Stimulated activated CD4-positive, alpha-beta T cell treated with anti-CD3 and anti-CD28 coated beads, Interleukin-1b, Interleukin-23, amount 100 ng/mL, for 48 hours (primary cell): ENCODE measurements at places on chromosomes 1 and 21.

GRCh38 chr1:99252630-99253029 lies 11.7 kb upstream of the PLPPR4 start:
- no peak for DNase-seq

- no peak for DNase-seq
Observed at GRCh38 chr1:26067432-26067911, at the start of gene TRIM63. TSS of gene TRIM63 (minus strand) at chr1:26067630. CDS start at chr1:26067494, 136 bp downstream.

- DNase-seq: no peak
Observed at GRCh38 chr1:212451416-212452322, 18.9 kb downstream of the NENF start.

GRCh38 chr21:35575280-35575915 lies 484.9 kb downstream of the SETD4 start:
- DNase-seq: no peak

GRCh38 chr21:32021319-32021994 lies 148.6 kb downstream of the HUNK start:
- DNase-seq: no peak

GRCh38 chr1:7620196-7620595 lies 150.9 kb upstream of the VAMP3 start:
- no peak for DNase-seq

DNA sequence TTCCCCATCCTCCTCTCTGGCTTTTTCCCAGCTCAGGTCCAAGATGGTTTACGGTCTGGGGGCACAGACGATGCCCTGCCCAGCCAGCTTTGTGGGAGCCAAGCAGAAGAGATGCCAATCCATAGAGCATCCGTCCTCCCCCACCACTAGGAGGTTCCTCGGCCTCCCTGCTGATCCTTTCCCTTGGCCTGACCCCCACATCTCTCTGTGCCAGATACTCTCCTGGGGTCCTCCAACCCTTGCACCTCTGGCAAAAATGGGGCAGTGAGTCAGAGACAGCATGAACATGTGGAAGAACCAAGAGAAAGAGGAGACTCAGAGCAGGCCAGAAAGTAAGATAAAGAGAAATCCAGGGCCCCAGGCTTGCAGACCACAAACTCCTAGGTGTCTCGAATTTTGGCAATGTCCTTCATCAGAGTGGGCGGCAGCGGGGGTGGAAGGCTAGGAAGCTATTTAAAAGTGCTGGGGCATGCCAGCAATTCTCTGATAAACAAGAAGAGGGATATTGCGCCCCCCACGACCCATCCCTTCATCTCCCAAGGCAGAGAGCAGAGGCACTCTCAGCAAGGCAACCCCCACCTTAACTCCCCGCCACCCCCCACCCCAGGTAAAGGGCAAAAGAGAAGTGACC lies 11.4 kb downstream of the BLACAT1 start:
- no peak for DNase-seq

DNA sequence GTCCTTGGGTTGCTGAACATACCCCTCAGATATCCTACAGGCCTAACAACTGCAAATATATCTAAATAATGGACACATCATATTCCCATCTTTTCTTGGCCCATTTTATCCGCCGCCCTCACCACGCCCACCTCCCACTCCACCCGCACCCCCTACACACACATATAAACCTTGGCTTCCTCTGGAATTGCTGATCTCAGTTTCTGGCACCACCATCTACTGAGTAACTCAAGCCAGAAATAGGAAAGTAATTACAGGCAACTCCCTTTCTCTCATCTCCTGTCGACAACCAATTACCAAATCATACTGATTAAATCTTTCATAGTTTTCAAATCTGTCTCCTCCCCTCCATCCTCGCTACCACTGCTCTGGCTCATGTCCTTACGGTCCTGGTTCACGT lies 4.7 kb downstream of the RGS8 start:
- no peak for DNase-seq

DNA sequence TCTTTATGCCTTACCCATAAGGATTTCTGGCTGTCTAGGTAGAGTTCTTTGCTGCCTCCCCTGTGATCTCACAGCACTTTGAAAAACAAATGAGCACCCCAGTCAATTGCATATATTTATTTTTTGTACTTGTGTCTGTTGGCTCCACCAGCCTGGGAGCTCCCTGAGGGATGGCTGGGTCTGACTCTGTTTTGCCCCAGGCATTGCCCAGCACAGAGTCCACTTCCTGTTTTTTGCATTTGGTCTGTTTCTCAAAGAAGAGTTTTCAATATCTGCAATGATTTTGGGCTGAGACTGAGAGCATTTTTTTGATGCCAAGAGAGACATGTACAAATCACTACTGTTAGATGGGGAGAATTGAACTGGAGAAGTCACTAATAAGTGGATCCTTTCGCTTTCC lies 125.0 kb downstream of the FOXD2 start:
- DNase-seq: no peak

GRCh38 chr1:78369546-78369945 lies 121.2 kb upstream of the PTGFR start:
- no peak for DNase-seq

- DNase-seq: no peak
Observed at GRCh38 chr1:30615816-30616590, 107.4 kb downstream of the MATN1 start.

DNA sequence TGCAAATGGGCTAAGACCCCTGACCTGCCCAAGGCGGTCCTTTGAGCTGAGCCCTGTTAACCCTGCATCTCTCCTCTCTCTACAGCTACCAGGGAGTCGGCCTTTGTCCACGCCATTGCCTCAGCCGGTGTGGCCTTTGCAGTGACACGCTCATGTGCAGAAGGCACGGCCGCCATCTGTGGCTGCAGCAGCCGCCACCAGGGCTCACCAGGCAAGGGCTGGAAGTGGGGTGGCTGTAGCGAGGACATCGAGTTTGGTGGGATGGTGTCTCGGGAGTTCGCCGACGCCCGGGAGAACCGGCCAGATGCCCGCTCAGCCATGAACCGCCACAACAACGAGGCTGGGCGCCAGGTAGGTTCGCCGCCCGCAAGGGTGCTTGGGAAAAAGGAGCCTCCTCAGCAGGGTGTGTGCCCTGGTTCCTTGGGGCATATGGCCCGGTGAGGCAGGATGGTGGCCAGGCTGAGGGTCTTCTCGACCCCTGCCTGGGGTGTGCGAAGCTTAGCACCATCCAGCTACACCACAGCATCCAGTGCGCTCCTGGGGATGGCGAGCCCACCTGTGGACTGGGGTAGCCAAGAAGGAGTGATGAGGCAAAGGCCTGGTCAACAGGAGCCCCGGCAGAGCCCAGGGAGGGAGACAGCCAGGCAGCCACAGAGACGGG lies 31.8 kb upstream of the ARF1 start:
- DNase-seq: no peak

DNA sequence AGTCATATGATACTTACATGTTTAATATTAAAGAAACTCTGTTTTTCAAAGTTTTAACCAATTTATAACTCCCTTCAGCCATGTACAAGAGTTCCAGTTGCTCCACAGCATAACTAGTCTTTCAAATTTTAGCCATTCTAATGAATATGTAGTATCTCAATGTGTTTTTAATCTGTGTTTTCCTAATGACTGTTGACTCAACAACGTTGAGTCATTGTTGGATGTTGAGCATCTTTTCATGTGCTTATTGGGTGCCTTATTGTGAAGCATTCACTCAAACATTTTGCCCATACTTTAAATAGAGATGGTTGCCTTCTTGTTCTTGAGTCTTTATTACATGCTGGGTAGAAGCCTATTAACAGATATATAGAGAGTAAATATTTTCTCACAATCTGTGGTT lies 240.2 kb upstream of the LYPLAL1 start:
- DNase-seq: no peak

DNA sequence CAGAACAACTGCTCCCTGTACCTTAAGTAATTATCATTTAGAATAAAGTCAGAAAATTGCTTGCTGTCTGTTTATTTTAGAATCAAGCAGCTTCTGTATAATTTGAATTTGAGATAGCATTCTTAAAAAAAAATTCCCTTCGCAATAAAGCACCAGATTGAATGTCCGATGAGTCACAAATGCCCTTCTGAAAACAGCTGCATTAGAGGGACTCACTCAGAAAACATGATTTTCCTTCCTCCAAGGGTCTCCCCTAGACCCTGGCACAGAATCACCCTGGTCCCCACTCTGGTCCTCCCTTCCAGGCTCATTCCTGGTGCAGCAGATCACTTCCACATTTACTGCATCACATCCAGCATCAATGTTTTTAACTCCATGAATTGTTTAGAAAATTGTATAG lies 471.1 kb upstream of the VAMP3 start:
- no peak for DNase-seq

- no peak for DNase-seq
Observed at GRCh38 chr1:28535180-28535579, 17.7 kb upstream of the TRNAU1AP start.

- no peak for DNase-seq
Observed at GRCh38 chr1:109396871-109397580, 692 bp downstream of the SORT1 start.

GRCh38 chr21:29449306-29449950 lies 150.7 kb downstream of the BACH1 start:
- DNase-seq: no peak

DNA sequence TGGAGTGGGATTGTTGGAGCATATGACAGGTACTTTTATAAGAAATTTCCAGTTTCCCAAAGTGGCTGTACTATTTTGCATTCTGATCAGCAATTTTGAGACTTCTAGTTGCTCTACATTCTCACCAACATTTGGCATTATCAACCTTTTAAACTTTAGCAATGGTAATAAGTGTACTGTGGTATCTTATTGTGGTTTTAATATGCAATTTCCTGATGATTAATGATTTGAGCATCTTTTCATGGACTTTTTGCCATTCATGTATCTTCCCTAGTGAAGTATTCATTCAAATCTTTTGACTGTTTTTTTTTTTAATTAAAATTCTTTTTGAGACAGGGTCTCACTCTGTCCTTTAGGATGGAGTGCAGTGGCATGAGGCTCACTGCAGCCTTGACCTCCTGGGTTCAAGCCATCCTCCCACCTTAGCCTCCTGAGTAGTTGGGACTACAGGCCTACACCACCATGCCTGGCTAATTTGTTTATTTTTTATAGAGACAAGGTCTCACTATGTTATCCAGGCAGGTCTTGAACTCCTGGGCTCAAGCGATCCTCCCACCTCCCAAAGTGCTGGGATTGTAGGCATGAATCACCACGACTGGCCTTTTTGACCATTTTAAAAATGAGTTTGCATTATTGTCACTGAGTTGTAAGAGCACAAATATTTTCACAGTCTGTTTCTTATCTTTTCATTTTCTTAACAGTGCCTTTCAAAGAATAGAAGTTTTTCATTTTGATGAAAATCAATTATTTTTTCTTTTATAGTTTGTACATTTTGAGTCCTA lies 7.8 kb upstream of the SLC6A9 start:
- DNase-seq: no peak

GRCh38 chr1:178418284-178418955 lies 78.3 kb downstream of the CLEC20A start:
- no peak for DNase-seq

GRCh38 chr1:181255270-181255929 lies 166.9 kb downstream of the IER5 start:
- DNase-seq: no peak

GRCh38 chr1:168098534-168099320 lies 38.0 kb downstream of the GPR161 start:
- DNase-seq: no peak

GRCh38 chr1:119718409-119718808 lies 6.7 kb downstream of the PHGDH start:
- no peak for DNase-seq

- DNase-seq: no peak
Observed at GRCh38 chr21:45293726-45294401, 6.2 kb upstream of the POFUT2 start.

- DNase-seq: no peak
Observed at GRCh38 chr1:25106352-25106751, 126.0 kb downstream of the SYF2 start.

GRCh38 chr1:168554603-168555483 lies 11.0 kb upstream of the XCL2 start:
- DNase-seq: no peak

DNA sequence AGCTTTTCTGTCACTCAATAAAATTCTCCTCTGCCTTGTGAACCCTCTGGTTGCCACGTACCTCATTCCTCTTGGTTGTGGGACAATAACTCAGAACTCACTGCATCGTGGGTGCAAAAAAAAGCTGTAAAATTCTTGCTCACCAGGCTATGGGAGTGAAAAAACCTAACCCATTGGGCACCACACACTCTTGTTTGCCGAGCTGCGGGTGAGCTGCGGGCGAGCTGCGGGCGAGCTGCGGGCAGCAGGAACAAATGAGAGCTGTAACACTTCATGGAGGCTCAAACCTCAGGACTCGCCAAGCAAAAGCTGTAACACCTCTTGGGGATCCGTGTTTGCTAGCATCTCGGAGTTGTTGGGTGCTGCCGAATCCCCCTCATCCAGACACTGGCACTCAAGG lies 641.3 kb upstream of the CHRM3 start:
- no peak for DNase-seq

DNA sequence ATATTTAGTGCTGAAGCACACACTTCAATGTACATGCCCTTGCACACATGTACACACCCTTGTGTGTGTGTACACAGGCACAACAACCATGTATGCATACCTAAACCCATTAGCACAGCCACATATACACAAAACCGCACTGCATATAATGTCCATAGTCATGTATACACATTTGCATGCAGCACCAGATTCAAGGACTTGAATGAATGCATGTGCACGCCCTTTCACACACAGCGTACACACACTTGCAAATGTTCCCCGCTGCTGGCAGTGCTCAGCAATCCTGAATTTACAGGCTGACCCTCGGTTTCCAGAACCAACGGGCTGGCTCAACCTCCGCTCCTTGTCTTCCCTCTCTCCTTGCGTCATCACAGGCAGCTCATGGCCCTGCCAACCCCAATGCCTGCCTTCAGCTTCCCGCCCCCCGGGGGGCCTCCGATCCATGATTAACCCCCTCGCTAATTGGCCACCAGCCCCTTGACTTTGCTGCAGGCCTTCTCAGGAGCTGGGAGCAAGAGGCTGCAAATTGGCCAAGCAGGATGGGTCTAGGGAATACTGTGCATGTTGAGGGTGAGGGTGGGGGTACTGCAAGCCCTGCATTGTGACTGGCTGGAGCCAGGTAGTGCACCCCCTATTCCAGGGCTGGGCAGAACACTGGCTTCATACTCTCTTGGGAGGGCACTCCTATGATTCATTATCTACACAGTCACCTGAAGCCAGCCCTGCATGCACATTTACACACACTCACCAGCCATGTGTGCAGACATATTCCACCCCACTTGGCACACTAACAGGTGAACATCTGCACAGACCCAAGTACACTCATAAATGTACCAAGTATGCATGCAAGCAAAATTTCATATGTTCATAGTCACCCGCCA lies 7.9 kb downstream of the GPR3 start:
- DNase-seq: no peak
